ENCODE measurements at places on chromosomes 13 and 19.
A peak's percentile ranks its signal among the peaks of the same experiment; 100 is the strongest.

DNA sequence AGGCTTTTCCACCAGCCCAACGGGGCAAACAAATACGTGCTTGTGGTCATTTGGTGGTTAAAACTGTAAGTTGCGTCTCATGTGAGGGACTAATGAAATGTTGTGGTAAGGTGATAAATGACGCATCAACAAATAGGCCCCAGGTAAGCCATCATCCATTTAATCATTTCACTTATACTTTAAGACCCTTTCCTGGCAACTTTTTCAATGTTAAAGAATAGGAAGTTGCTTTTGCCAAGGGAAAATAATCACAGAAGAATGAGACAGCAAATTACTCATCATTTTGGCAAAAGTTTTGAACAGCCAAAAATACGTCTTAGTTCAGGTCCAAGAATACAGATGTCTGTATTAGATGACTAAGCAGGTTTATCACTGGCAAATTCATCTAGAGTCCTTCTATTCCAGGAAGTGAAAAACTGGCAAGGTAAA, 660.4 kb downstream of the SLITRK1 start:
- DNase-seq, result no peak

GRCh38 chr19:16248380-16249023, 50.8 kb downstream of the AP1M1 start:
- DNase-seq, result no peak

- DNase-seq, result peak; percentile 39
These were observed 3.9 kb downstream of the TMEM147 start for GRCh38 chr19:35549174-35549788.

DNA sequence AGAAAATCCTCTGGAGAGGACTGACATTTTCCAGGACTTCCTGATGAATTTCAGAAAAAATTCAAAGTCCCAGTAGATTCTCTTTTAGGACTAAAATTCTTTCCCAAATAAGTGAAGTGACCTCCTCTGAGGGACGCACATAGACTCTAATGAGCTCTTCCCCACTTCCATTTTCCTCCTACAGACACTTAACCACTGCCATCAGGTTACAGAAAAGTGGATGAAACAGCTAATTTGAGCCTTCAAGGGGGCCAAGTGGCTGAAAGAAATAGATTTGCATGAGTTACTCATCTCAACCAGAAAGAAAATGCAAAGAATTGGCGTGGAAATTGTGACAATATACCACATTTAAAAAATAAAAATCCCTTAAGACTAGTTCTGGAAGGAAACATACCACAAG, 185.3 kb upstream of the EDNRB start:
- DNase-seq, result no peak

- DNase-seq, result no peak
These were observed 14.4 kb downstream of the CCDC124 start for GRCh38 chr19:17946965-17947784.

GRCh38 chr19:29881386-29881785, 60.7 kb upstream of the URI1 start:
- DNase-seq, result no peak

DNA sequence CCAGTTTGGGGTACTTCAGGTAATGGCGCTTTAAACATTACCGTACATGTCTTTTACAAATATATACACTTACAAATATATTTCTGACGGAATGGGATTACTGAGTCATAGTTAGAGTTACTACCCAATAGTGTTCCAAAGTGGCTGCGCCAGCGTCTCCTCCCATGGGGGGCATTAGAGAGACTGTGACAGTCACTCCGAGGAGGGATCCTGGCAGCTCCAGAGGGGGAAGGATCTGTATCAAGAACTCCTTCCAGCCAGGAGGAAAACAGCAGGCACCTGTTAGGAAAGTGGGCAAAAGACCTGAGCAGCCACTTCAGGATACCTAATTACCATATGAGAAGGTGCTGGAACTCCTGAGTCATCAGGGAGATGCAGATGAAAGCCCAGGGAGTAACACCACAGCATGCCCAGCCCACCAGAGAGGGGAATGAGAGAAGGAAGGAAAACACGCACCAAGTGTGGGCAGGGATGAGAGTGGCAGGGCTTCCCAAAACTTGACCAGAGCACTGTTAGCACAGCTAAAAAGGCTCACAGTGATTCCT, 52.9 kb downstream of the SLC7A9 start:
- no peak for DNase-seq

GRCh38 chr19:55212447-55212846, 3.1 kb upstream of the PTPRH start:
- DNase-seq, result no peak

GRCh38 chr19:6697291-6697690, 23.2 kb downstream of the C3 start:
- DNase-seq, result no peak

GRCh38 chr13:92345627-92346026, 881.0 kb upstream of the GPC6 start:
- no peak for DNase-seq
